ENCODE measurements at places on chromosomes 1 and 21.

DNA sequence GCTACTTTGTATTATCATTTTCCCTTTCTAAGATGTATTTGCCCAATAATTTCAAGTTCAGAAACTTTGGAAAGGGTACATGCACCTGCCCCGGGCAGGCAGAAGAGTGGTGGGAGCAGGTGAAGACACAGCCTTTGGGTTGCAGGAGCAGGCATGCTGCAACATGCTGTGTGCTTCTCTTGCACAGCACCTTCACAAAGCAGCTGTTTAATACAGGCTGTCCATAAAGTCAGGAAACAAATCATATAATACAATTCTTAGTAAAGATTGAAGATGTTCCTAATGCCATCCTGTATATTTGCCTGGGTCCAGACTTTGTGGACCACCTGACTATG lies 182.9 kb downstream of the ZNF281 start:
- no peak for DNase-seq

DNA sequence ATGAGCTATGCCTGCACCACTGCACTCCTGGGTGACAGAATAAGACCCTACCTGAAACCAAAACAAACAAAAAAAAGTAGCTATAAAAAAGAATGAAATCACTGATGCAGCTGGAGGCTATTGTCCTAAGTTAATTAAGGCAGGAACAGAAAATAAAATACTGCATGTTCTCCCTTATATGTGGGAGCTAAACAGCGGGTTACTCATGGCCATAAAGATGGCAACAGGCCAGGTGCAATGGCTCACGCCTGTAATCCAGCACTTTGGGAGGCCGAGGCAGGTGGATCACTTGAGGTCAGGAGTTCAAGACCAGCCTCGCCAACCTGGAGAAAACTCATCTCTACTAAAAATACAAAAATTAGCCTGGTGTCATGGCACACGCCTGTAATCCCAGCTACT lies 152.7 kb downstream of the PIK3R3 start:
- no peak for DNase-seq

DNA sequence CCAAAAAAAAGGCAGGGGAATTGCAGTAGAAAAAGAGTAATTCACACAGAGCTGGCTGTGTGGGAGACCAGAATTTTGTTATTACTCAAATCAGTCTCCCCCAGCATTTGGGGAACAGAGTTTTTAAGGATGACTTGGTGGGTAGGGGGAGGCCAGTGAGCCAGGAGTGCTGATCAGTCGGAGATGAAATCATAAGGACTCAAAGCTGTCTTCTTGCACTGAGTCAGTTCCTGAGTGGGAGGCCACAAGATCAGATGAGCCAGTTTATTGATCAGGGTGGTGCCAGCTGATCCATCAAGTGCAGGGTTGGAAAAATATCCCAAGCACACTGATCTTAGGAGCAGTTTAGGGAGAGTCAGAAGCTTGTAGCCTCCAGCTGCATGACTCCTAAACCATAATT lies 23.7 kb upstream of the EDARADD start:
- no peak for DNase-seq

DNA sequence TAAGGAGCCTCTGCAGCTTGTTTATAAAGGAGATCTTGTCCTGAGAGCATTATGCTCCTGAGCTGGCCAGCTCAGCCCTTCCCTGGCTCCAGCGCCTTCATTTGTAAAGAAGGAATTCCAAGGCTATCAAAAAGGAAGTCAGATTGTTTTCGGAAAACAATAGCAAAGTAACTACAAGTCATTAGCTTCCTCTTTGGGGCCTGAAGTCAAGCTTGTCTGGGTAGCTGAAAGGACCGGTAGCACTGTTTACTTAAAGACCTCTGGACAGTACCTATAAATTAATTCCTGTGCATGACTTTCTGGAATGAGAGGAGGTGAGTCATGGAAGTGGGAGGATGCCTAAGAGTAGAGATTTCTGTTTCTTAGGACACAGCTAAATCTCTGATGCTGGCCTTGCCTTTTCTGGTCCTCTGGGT lies 20.7 kb upstream of the GJA5 start:
- no peak for DNase-seq

- no peak for DNase-seq
These were observed 656 bp downstream of the KNCN start for GRCh38 chr1:46550751-46551231.

DNA sequence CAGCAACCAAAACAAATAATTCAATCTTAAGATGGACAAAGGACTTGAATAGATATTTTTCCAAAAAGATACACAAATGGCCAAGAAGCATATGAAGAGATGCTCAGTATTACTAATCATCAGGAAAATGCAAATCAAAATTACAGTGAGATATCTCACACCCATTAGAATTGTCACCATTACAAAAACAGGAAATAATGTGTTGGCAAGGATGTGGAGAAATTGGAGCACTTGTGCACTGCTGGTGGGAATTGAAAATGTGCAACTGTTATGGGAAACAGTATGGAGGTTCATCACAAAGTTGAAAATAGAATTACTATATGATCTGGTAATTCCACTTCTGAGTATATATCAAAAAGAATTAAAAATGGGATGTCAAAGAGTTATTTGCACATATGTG lies 83.2 kb downstream of the SH3GLB1 start:
- DNase-seq, result peak; percentile 72

GRCh38 chr1:2468041-2468472 lies 8.0 kb upstream of the PLCH2 start:
- DNase-seq, result no peak

DNA sequence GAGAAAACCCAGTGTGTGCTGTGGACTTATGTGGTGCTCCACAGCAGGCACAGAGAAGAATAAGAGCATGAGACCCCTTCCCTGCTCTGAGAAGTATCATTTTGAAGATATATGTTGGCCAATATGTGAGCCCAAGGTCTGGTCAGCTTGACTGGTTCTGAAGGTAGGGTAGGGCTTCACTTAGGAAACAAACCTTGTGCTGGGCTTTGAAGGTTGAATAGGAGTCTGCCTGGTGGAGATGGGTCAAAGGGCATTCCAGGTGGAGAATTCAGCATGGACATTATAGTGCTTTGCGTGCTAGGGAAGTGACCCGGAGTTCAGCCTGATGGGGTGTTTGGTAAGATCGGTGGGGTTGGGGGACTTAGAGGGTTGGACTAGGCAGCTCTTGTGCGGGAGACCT lies 99.1 kb downstream of the EPHB2 start:
- DNase-seq, result no peak

DNA sequence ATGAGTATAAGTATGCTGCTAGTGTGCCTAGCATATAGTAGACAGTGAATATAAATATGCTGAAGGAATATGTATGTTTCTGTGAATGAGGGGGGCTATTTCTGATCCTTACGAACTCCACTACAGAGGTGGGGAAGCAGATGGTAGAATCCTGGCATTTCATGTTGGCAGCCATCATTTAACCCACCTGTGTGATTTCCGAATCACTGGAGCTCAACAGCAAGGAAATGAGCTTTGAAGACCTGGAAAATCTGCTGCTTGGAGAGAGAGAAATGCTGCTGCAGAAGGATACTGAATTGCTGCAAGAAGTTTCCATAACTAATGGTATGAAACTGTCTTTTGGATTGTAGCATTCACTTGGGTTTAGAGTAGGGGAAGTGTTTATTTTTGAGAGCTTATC lies 83.5 kb downstream of the RABGAP1L start:
- no peak for DNase-seq

GRCh38 chr1:228061411-228062084 lies 21.0 kb upstream of the ARF1 start:
- DNase-seq, result no peak

- DNase-seq, result no peak
These were observed 1226.3 kb upstream of the NCAM2 start for GRCh38 chr21:19771881-19772280.

GRCh38 chr1:197808880-197809279 lies 33.6 kb upstream of the DENND1B start:
- DNase-seq, result peak; percentile 36

Measured in inflammatory macrophage treated with lipopolysaccharide for 1 hour (primary cell).